Motor neuron (in vitro differentiated cells): ENCODE measurements at places on chromosomes 4 and X. TPM values are rescaled to one million over a fixed set of nuclear protein-coding genes. Genes with fewer than 3 reads are reported as not detected.

The DSPP gene
- total RNA-seq: 0.14 TPM in 1 of 2 replicates, not detected in the other

The SMAD1 gene
- 35.7 and 35.9 TPM in 2 replicates for total RNA-seq

The TKTL2 gene
- 0.13 TPM in 1 of 2 replicates, not detected in the other for total RNA-seq

The UGT2B15 gene
- not detected in 2 replicates for total RNA-seq

The NPFFR2 gene
- total RNA-seq: 0.36 and 0.37 TPM in 2 replicates

The DGKK gene
- 0.29 and 0.41 TPM in 2 replicates for total RNA-seq

The FAM241A gene
- total RNA-seq: 0.90 and 1.0 TPM in 2 replicates

The CWH43 gene
- not detected in 2 replicates for total RNA-seq

The PTCHD1 gene
- total RNA-seq: 0.04 and 1.8 TPM in 2 replicates

The CLCN5 gene
- 8.4 and 8.6 TPM in 2 replicates for total RNA-seq

The BMPR1B gene
- 1.7 and 1.8 TPM in 2 replicates for total RNA-seq

The STATH gene
- not detected in 2 replicates for total RNA-seq

The P2RY4 gene
- 1.2 TPM in 1 of 2 replicates, not detected in the other for total RNA-seq

The TLR7 gene
- 0.07 TPM in 1 of 2 replicates, not detected in the other for total RNA-seq

The LPAR4 gene
- total RNA-seq: 0.60 and 1.3 TPM in 2 replicates

The KDR gene
- 0.36 and 0.46 TPM in 2 replicates for total RNA-seq

The IL2 gene
- total RNA-seq: not detected in 2 replicates
